ENCODE measurements at places on chromosomes 6 and 20.

DNA sequence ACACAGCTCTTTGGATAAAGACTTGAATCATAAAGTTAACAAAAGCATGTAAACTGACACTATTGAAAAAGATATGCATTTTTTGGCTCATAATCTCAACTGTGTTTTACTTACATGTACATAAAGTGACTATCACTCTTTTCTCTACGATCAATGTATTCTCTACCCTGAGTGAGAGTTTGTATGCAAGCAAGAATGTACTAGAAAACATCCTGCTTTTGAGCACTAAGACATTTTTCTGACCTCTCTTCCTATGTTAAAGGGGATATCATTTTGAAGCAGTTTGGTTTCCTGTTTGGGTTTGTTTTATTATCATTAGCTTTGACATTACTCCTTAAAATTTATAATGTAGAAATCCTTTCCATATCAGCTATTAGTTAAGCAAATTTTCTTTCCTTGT, 910.8 kb downstream of the C6orf118 start:
- DNase-seq, result no peak

GRCh38 chr6:128531696-128532095, 11.3 kb upstream of the PTPRK start:
- DNase-seq, result no peak

DNA sequence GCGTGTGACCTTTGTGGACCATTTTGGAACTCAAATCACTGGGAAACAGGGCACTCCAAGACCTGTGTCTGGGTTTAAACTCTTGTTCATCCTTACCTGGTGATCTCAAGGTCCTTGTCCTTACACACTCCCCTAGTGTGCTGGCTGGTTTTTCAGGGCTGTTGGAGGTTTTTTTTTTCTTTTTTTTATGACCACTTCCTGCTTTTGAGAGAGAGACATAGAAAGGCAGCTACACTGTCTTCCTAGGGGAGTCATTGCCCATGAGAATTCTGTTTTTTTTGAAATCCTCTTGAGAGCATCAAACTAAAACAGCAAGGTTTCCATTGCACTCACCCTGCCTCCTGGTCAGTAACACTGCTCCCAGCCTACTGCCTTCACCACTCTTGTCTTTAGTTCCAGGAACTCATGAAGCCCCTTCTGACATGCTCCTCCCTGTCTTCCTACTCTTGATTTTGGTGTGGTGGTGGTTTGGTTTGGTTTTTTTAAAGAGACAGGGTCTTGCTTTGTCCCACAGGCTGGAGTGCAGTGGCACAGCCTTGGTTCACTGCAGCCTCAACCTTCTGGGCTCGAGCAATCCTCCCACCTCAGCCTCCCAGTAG, 28.6 kb downstream of the PRPH2 start:
- DNase-seq, result no peak

- DNase-seq, result no peak
Measured at GRCh38 chr6:792662-793061, 99.7 kb upstream of the EXOC2 start.

DNA sequence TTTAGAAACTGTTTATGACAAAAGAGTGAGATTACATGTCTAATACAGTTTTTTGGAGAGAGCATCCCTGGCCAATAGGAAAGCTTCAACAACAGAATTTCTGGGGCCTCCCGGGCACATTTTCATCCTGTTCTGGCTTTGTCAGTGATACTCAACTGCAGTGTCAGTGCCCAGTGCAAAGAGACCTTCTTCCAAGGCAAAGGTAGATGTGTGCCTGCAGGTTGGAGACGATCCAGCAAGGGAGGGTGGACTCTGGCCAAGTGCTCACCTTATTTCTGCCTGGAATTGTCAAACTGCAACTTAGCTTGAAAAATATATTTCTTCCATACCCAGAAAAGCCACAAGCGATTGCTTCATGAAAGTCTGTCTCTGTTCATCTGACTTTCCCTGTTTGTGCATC, 211.6 kb upstream of the SNX9 start:
- no peak for DNase-seq

- no peak for DNase-seq
Measured at GRCh38 chr6:148339766-148340165, 2.9 kb upstream of the SASH1 start.

GRCh38 chr6:39706819-39707335, 18.3 kb downstream of the KIF6 start:
- DNase-seq, result no peak
